Renal pelvis (tissue), 12 donors: ENCODE measurements at places on chromosomes 13 and 19. TPM values are rescaled to one million over a fixed set of nuclear protein-coding genes. Genes with fewer than 3 reads are reported as not detected.

DNASE2 gene
- 9.1 TPM for polyA plus RNA-seq

RDH8 gene
- polyA plus RNA-seq, result not detected

TNNT1 gene
- 4.6 TPM for polyA plus RNA-seq

OR10H1 gene
- polyA plus RNA-seq, result not detected

DHDH gene
- polyA plus RNA-seq, result 9.7 TPM

GFY gene
- polyA plus RNA-seq, result not detected

PSG3 gene
- not detected for polyA plus RNA-seq

DNA sequence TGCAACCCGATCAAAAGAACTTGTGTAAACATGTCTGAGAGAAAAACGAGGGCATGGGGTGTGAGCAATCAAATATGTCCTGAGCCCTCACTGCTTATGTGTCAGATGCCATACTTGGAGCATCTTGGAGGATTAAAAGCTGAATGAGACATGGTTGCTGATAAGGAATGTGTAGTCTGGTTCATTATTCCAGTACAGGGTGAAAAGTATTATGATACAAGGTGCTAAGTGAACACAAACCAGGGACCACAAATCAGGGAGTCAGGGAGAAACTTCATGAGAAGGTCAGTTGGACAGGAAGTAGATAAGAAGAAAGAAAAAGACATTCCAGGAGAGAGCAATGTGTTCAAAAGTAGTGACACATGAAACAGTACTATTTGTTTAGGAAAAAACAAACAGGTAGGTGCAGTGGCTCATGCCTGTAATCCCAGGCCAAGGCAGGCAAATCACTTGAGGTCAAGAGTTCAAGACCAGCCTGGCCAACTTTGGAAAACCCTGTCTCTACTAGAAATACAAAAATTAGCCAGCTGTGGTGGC lies 2.0 kb upstream of the RCBTB1 start:
- no peak for DNase-seq

- DNase-seq, result no peak
Observed at GRCh38 chr13:93534181-93534700, 307.6 kb downstream of the GPC6 start.

DNA sequence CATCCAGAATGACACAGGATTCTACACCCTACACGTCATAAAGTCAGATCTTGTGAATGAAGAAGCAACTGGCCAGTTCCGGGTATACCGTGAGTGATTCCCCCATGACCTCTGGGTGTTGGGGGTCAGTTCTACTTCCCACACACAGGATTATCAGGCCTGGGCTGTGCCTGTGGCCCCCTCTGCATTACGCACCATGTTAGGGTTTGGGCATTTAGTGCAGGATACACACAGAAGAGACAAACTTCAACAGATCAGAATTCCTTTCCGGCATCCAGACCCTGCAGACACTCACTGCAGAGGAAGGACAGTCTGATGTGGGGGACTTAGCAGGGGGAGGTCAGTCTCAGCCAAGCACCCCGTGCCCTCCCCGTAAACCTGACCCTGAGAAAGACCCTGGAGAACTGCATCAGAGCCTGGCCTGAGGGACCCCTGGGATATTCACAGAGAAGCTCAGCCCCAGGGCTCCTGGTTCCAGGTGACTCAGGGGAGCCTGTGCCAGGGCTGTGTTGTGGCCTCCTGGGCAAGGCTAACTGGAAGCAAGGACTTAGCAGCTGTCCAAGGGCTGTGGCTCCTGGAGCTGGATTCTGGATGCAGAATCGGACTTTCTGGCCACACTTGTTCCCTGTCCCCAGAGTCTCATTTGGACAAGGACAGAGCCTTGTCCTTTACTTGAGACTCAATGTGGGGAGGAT lies 1.7 kb downstream of the CEACAM5 start:
- DNase-seq, result no peak

DNA sequence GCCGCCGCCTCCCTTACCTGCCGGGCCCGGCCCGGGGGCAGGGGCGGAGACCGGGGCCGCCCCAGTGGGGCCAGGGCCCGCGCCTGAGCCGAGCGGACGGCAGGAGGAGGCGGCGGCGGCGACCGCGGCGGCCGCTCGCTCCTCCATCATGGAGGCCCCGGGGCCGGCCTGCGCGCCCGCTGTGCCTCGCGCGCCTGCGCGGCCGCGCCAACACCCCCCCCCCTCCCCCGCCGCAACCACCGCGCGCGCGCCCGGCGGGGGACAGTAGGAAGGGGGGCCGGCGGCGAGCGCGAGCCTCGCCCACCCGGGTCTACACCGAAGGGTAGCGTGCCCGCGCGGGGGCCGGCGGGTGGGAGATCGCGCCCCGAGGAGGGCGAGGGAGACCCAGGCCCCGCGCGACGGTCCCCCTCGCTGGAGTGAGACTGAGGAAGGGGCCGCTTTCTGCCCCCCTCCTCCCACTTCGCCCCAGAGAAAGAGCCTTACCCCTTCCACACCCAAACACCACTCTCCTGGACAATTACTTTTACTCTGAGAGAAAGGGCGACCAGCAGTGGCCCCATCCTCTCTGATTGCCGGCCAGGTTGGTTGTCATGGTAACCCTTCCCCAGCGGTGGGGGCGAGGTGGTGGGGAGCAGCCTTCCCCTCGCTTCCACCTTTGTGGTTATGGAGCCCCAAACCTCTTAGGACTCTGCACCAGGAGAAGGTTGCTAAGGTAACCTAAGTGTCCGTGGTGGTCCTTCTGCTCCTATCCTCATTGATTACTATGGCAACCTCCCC lies at the start of gene STRN4:
STRN4 (minus strand) TSS at position 170 of the 777 bp plus-strand sequence; CDS start at position 150, 20 bp downstream.
- peak; percentile 58 for DNase-seq

DNA sequence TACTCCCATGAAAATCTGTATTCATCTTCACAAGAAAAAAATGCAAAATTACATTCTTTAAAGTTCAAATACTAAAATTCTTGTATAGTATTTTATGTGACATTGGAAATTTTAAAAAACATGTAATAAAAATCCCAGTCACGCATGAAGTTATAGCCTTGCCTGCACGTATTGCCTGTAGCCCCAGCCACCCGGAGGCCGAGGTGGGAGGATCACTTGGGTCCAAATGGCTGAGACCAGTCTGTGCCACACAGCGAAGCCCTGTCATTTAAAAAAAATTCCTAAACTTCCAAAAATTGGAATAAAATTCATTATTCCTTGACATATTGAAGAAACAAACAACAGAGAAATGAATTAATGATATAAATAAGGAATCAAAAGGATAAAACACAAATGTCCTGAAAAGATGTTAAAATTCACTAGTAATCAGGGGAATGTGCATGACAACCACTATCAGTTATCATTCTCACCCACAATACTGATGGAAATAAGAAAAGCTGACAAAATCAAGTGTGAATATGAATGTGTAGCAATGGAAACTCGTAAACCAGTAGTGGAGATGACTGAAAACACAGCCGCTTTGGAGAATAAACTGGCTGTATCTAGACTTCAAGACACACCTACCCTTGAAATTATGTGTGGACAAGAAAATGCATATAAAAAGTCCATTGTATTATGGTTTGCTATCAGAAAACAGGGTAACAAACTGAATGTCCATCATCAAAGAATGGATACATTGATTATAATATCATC lies 7.5 kb downstream of the CARD8 start:
- DNase-seq, result no peak

DNA sequence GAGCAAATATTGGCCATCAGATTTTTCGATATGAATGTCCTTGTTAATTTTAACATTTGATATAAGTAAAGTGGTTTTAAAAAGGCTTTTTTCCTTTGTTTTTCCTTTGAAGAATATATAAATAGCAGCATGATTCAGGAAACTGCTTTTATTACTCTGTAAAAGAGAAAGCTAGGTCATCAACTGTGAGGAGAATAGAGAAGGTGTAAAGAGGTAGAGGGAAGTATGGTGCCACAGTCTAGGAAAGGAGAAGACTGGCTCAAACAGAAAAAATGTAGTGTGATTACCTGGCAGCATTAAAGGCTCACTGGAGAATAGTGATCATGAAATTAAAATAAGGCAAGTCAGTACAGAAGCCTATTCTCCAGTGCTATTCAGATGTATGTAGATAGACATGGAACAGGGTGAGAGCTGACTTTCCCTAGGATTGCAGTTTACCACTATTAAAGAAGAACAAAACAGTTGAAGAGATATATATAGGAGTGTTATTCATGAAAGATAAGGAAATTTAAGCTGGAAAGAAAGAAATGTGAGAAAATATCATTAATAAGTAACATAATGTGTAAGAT lies 1115.9 kb upstream of the PCDH9 start:
- no peak for DNase-seq

DNA sequence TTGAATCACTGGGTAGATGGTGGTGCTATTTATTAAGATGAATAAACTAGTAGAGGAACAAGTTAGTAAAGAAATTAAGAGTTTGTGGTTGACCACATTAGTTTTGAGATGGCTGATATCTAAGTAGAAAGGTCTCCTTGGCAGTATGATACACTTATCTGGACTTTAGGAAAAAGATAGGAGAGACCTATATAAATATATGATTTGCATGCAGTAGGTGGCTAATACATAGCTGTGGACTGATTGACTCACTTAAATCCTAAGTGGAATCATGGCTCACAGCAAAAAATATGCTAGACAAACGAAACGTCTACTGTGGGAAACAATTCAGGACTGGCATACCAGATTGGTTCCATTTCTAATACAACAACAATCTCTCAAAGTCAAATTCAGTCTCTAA lies 92.0 kb downstream of the CAB39L start:
- no peak for DNase-seq

DNA sequence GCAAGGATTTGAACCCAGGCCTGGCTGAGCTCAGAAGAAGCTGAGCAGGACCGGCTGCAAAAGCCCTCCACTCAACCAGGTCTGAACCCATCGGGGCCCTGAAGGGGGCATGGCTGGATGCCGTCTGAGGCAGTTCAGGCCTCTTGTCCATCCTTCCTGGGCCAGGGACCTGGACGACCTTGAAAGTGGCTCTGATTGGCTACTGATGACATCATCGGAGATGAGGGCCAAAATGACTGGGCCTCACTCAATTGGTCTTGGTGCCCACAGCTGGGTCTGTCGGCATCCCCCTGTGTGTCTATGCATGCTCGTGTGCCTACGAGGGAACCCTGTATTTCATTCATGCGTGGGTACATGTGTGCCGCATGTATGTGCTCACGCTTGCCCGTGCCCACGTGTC lies 71.8 kb downstream of the PTPRS start:
- DNase-seq, result no peak

- DNase-seq, result no peak
Observed at GRCh38 chr19:13689085-13689484, 75.2 kb upstream of the MRI1 start.

DNA sequence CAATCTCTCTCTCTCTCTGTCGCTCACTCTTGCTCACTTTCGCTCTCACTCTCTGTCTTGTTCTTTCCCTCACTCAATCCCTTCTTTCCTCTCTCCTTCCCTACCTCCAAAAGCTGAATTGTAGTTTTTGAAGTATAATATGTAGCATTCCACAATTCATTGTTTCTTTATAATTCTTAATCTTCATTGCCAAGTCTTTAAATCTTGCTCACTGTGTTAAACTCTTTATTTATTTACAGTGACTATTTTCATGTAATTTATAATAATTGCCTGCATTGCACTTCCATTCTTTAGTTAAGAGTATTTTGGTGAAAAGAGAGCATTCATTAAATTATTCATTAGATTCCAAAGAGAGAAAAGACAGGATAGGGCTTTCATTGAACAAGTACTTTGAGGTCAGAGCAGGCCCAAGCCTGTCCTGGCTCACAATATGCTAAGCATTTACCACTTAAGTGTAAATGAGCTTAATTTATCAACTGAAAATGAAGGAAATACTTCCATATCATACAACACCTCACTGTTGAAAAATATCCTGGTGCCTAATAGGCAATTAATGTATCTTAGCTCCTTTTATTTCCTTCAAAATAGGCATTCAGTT lies 257.4 kb upstream of the SLITRK1 start:
- DNase-seq, result no peak

- peak; percentile 99 for DNase-seq
Observed at GRCh38 chr19:56507446-56508289, at the start of gene ZNF471. ZNF471 (plus strand) TSS chr19:56507855; CDS start chr19:56511572, 3,717 bp downstream.

DNA sequence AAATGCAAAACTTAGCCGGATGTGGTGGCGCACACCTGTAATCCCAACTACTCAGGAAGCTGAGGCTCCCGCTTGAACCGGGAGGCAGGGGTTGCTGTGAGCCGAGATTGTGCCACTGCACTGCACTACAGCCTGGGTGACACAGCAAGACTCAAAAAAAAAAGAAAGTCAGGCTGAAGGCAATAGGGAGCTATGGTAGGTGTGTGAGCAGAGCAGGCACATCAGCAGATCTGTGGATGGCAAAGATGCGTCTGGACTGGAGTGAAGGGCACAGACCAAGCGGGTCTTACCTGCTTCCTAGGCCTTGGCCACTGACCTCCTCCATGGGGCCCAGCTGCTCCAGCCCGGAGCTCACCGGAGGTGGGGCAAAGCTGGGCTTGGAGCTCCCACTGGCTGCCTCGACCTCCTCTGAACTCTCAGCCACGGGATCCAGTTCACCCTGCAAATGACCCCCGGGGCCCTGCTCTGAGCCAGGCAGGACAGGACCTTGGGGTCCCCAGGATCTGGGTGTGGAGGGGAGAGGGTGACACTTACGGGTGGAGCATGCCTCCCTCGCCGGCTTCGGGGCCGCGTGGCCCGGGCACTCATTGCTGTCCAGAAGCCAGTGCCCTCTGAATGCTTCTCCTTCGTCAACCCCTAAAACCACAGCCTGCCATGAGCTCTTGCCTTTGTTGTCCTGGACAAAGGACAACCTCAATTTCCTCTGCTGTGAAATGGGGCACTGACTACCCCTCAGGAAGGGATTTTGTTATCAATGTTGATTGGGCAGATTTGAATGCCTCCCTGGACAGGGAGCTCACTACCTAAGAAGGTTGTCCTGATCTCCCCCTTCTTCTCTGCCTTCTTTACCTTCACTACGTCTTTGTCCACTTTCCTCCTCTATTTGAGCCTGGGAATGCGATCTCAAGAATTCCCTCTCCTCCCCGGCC lies 569 bp downstream of the USHBP1 start:
- DNase-seq, result no peak

GRCh38 chr19:41192574-41193429 lies at the start of gene CYP2S1:
CYP2S1 (plus strand) TSS chr19:41193219; CDS start chr19:41193265, 46 bp downstream.
- no peak for DNase-seq

DNA sequence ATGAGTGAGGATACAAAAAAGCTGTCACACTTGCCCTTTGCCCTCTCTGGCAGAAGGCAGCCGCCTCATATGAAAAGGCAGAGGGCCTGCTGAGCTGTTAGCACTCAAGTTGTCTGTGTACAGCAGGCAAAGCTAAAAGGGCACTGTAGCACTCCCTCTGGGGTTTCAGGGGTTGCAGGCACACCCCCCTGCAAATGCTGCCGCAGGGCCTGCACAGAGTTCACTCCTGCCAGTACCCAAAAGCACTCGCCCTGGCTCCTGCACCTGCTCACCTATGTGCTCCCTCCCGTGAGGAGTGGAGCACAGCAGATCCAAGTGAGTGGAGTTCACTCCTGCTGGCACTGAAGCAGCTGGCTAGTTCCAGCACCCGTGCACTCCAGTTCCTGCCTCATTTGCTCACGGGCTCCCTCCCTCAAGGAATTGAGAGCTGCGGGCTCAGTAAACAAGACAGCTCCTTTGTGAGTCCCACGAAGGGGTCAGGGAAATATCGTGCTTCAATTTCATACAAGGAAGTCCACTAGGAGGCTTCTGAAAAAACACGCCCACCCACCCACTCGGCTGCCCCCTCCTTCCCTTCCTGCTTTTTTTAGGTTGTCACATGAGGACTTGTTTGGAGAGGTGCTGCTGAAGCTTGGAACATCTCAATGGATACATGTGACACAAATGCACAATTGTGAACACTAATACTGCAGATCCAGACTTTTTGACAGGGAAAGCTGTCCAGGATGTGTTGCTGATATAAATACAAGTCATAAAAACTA lies 9.9 kb upstream of the RCBTB2 start:
- peak; percentile 38 for DNase-seq
